Liver (tissue), 10 donors: ENCODE measurements at places on chromosomes 13 and 19. TPM values are rescaled to one million over a fixed set of nuclear protein-coding genes. Genes with fewer than 3 reads are reported as not detected.
A peak's percentile ranks its signal among the peaks of the same experiment; 100 is the strongest.

Gene HIPK4
- 0.17 TPM for total RNA-seq

Gene LPAR2
- 1.0 TPM for total RNA-seq

Gene RFX2
- 3.5 TPM for total RNA-seq

Gene MYO1F
- 17.9 TPM for total RNA-seq

Gene CDK8
- 10.8 TPM for total RNA-seq

Gene CELF5
- 0.33 TPM for total RNA-seq

Gene RNF113B
- total RNA-seq = not detected

Gene JAK3
- 4.4 TPM for total RNA-seq

- H3K27ac ChIP-seq = peak overlapping the region; percentile 76
- no peak for DNase-seq
- no peaks in the 10 kb centered on the region for H3K36me3 ChIP-seq
- no peak overlapping the region for H3K4me3 ChIP-seq
These were observed 116.1 kb downstream of the STARD13 start for GRCh38 chr13:33169273-33169980.

- H3K4me1 ChIP-seq = no peaks in the 10 kb centered on the region
- H3K27me3 ChIP-seq = no peaks in the 10 kb centered on the region
These were observed 1.2 kb upstream of the CEACAM4 start for GRCh38 chr19:41627966-41628675.

GRCh38 chr19:33622809-33623511 lies 1.2 kb downstream of the CHST8 start:
- DNase-seq = no peak
- peak overlapping the region; percentile 45 for H3K4me3 ChIP-seq
- no peak overlapping the region for H3K27ac ChIP-seq
- no peaks in the 10 kb centered on the region for H3K36me3 ChIP-seq
- peaks cover 4% of the 10 kb centered on the region for H3K27me3 ChIP-seq

GRCh38 chr13:80386002-80386401 lies 45.1 kb upstream of the SPRY2 start:
- no peak for DNase-seq
- no peaks in the 10 kb centered on the region for H3K4me1 ChIP-seq
- no peak overlapping the region for H3K27ac ChIP-seq
- no peaks in the 10 kb centered on the region for H3K27me3 ChIP-seq
- H3K36me3 ChIP-seq = no peaks in the 10 kb centered on the region

- no peak overlapping the region for H3K27ac ChIP-seq
- no peak for DNase-seq
- no peaks in the 10 kb centered on the region for H3K27me3 ChIP-seq
- H3K4me1 ChIP-seq = no peaks in the 10 kb centered on the region
- H3K4me3 ChIP-seq = no peak overlapping the region
These were observed 26.8 kb downstream of the SKA3 start for GRCh38 chr13:21149568-21149967.

GRCh38 chr13:27797228-27797624 lies 4.9 kb downstream of the GSX1 start:
- H3K27ac ChIP-seq = no peak overlapping the region
- H3K27me3 ChIP-seq = peaks cover 30% of the 10 kb centered on the region
- no peaks in the 10 kb centered on the region for H3K36me3 ChIP-seq
- H3K4me3 ChIP-seq = no peak overlapping the region
- DNase-seq = no peak

- no peak overlapping the region for H3K4me3 ChIP-seq
These were observed 95.0 kb upstream of the KLF12 start for GRCh38 chr13:74229242-74229641.

DNA sequence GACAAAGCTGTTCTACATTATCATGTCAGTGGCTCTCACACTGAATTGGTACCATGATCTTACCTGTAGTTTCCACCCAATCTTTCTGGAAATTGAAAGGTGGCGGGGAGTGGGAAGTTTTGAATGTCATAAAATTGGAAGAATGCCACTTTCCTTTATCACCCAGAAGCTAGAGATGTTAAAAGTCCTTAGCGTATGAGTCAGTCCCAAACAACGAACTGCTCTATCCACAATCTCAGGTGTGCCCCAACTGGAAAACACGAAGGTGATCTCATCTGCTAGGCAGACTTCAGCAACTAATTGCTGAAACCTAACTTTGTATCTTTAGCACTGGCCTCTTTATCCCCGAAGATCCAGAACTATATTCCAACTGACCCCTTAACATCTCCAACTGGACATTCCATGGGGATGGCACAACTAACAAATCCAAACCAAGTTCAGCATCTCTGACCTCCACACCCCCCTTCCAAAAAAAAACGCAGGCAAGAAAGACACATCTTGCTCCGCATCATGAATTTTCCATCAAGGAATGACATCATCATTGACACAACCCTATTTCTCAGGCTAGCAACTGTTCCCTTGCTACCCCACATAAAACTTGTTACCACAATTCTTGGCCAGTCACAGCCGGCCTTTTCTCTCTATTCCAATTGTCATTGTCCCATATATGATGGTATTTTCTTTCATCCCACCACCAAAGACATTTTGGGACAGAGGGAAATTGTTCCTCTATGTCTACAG lies 175.4 kb downstream of the KLF12 start:
- H3K4me3 ChIP-seq = no peak overlapping the region

DNA sequence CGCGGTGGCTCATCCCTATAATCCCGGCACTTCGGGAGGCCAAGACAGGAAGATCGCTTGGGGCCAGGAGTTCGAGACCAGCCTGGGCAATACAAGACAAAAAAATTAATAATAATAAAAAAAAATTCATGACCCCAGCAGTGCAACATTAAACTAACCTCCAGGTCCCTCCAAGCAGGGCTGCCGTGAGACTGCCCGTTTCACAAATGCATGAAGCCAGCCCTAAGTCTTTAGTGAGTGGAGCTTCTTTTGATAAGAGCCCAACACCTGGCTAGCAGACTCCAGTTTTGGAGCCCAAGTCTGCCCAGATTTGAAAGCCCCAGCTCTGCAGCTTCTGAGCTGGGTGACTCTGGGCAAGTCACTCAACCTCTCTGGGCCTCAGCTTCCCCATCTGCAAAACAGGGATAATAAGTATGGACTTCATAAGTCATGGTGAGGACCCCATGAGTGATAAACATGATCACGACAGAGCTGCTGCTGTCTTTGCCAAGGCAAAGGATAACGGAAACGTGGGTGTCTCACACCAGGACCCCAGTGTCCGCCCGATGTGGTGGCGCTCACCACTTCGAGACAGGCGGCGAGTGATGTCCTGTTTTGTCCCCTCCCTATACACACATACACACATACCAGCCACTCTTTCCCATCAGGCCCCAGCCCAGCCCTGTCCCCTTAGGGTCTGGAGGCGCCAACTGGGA lies 38.4 kb upstream of the NANOS3 start:
- H3K36me3 ChIP-seq = peaks cover 4% of the 10 kb centered on the region
- H3K27me3 ChIP-seq = no peaks in the 10 kb centered on the region
- DNase-seq = no peak
